ENCODE measurements at places on chromosomes 2 and 18.

DNA sequence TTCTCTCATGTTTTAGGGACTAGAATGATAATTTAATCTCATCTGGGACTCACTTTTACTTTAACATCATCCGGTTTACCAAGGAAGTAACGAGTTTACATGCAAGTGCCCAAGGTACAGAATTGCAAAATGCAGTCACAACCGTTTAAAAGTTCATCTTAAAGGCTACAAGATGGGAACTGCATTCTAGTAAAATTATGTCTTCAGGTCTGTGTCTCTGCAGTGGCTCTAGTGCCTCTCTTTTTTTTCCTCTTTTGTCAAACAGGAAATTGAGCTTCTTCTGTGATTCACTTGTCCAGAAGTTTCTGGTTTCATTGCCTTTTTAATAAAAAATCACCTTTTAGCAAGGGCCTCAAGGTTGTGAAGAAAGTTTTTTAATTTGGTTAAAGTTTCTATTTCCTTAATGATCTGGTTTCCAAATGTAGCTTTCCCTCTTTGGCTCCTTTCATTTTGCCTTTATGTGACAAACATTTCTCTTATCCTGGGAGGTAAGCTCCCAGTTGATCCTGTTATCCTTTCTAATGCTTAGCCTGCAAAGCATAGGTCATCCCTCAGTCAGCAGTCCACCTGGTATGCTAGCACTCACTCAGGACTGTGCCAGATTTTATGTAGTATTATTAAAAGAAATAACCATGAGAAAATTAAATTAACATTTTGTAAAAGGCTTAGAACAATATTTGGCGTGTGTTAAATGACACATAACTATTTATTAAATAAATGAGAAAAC lies 2.4 kb downstream of the GLS start:
- no peak for DNase-seq

DNA sequence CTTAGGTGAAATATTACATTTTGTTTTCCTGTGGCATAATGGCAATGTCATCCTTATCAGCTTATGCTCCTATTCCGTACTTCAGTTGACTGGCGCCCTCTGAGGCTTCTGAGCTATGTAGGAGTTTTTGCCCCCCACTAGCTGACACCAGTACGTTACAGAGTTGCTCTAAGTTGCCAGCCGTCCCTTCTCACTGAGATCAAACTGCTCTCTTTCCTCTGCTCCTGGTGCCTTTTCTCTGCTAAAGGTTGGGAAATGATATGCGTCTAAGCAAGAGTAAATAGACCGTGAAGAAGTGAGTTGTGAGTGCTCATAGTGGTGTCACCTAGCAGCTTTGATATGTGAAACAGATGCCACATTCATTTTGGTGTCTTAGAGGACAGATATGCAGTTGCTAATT lies 99.2 kb downstream of the RAPGEF4 start:
- no peak for DNase-seq

- no peak for DNase-seq
Measured at GRCh38 chr2:101901241-101901640, 90.5 kb upstream of the IL1R2 start.

DNA sequence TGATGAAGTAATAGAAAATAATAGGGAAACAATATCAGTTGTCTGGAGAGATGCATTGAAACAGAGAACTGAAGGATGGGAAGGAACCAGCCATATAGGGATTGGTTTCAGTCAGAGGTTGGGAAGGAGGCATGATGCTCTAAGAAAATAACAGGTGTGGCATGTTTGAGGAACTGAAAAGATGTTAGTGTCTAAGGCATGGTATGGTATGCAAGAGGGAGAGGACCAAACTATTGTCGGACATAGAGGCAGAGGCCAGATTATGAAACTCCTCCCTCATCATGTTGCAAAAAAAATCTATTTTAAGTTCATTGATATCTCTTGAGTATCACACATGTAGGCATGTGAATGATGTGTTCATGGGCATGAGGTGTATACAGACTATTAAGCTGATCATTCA lies 48.9 kb upstream of the EMILIN2 start:
- no peak for DNase-seq

- DNase-seq: no peak
Measured at GRCh38 chr2:138359532-138359931, 142.0 kb upstream of the SPOPL start.

- no peak for DNase-seq
Measured at GRCh38 chr2:70835643-70836042, at the start of gene CD207. Gene CD207 (minus strand): TSS chr2:70835816. CDS start chr2:70835776, 40 bp downstream.

GRCh38 chr2:36565712-36566111 lies 32.3 kb downstream of the FEZ2 start:
- no peak for DNase-seq

DNA sequence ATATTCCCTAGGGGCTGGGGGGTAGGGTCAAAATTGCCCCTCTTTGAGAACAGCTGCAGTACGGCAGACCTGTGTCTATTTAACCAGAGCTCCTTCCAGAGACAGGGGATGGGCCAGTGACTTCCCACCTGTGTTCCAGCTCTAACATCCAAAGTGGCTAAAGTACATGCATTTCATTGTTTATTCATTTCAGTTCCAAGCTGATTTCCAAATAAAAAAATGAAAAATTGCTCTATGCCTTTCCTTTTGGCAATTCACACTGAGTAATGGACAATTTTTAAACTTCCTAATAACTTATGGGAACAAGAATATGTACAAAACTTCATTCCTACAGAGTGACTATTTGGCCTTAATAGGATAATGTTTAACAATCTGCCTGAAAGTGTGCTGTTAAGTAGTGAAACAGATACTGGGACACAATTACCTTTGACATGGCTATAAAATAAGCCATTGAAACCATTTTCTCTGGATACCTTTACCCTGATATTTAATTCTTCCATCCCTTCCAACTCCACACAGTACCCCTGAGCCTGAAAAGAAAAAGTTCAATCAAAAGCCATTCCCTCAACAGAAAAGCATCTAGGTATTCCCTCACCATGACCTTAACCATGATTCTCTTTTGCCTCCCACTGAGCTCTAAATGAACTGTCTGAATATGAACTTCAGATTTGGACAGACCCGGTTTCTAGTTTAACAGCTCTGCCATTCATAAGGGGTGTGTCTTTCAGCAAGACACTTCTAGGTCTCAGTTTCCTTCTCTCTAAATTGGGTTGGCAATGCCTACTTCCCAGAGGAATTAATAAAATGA lies 73.1 kb downstream of the RDH14 start:
- no peak for DNase-seq

GRCh38 chr2:230829959-230830358 lies 34.8 kb upstream of the ITM2C start:
- DNase-seq: no peak

- DNase-seq: no peak
Measured at GRCh38 chr18:56273541-56274219, 364.7 kb downstream of the TXNL1 start.

GRCh38 chr2:81007104-81007503 lies 702.6 kb upstream of the LRRTM1 start:
- DNase-seq: no peak

- peak; percentile 89 for DNase-seq
Measured at GRCh38 chr2:99337113-99338028, at the start of gene EIF5B. Gene EIF5B (plus strand): TSS chr2:99337389. CDS start chr2:99337555, 166 bp downstream.

DNA sequence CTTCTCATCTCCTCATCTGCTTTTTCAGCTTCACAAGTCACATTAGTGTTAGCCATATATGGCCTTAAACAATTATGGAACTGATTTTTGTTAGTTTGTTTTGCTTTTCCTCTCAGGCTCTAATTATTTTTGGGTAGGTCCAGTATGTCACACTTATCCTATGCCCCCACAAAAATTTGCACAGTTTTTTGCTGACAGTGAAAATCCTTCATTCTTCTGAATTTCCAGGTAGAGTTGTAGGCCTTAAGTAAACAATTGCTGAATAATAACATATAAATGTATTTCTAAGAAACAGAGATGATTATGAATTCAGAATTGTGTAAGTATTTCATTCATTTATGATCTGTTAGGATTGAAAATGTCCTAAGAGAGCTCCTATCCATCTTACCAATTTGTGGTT lies 8.6 kb upstream of the SERPINB10 start:
- DNase-seq: no peak

GRCh38 chr18:72840109-72840508 lies 27.7 kb downstream of the NETO1 start:
- DNase-seq: no peak

All from memory B cell (primary cell).